ENCODE measurements at places on chromosomes 12 and 14.

DNA sequence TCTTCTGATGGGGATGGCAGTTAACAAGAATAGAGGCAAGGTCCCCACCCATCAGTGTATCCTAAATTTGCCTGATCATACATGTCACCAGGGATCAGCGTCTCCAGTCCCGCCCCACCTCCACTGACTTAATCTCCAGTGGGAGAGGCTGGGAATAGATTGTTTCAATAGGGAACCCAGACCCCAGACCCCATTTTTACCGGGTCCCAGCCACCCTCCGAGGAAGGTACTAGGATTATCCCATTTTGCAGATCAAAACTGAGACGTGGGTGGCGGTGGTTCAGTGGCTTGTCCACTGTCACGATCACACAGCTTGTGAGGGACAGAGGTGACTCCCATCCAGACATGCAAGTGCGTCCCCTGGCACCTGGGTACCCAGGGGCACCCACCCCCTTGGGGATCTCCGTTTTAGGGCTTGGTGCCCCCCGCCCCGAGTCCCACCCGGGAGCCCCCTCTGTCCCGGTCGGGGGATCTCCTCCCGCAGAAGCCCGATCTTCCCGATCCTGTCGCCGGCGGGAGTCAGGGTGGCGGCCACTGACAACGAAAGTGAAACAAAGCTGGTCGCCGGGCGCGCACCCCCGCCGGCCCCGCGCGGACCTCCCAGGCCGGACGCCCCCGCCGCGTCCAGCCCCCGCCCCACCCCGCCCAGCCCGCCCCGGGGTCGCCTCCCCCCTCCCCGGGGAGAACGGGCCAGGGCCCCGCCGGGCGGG, 523 bp downstream of the WSB2 start:
- no peaks in the 10 kb centered on the region for H3K36me3 ChIP-seq
- H3K4me3 ChIP-seq: peak overlapping the region; percentile 75
- H3K4me1 ChIP-seq: peaks cover 9% of the 10 kb centered on the region
- H3K27ac ChIP-seq: no peak overlapping the region
- no peaks in the 10 kb centered on the region for H3K27me3 ChIP-seq

DNA sequence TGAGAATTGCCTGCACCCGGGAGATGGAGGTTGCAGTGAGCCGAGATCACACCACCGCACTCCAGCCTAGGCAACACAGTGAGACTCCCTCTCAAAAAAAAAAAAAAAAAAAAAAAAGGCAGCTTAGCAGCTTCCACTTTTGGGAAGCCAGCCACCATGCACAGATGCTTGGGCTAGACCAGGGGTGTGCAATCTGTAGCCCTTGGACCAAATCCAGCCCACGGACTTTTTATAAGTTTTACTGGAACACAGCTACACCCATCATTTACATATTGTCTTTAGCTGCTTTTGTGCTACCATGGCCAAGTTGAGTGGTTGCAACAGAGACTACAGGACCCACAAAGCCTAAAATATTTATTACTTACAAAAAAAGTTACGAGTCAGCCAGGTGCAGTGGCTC, 6.7 kb downstream of the CIT start:
- H3K27me3 ChIP-seq: no peaks in the 10 kb centered on the region
- H3K36me3 ChIP-seq: peaks cover 95% of the 10 kb centered on the region
- H3K4me3 ChIP-seq: no peak overlapping the region
- no peak overlapping the region for H3K27ac ChIP-seq

- DNase-seq: no peak
- peak overlapping the region; percentile 82 for H3K4me3 ChIP-seq
- no peaks in the 10 kb centered on the region for H3K27me3 ChIP-seq
- peaks cover 1% of the 10 kb centered on the region for H3K4me1 ChIP-seq
- H3K36me3 ChIP-seq: peaks cover 6% of the 10 kb centered on the region
Measured at GRCh38 chr12:14802721-14803010, 612 bp downstream of the WBP11 start.

- H3K36me3 ChIP-seq: no peaks in the 10 kb centered on the region
- H3K4me3 ChIP-seq: no peak overlapping the region
- no peaks in the 10 kb centered on the region for H3K27me3 ChIP-seq
Measured at GRCh38 chr14:73428353-73428824, 30.0 kb downstream of the NUMB start.

GRCh38 chr12:979349-979748, 11.7 kb upstream of the ERC1 start:
- no peaks in the 10 kb centered on the region for H3K36me3 ChIP-seq
- no peak for DNase-seq
- no peak overlapping the region for H3K4me3 ChIP-seq
- H3K27ac ChIP-seq: no peak overlapping the region

DNA sequence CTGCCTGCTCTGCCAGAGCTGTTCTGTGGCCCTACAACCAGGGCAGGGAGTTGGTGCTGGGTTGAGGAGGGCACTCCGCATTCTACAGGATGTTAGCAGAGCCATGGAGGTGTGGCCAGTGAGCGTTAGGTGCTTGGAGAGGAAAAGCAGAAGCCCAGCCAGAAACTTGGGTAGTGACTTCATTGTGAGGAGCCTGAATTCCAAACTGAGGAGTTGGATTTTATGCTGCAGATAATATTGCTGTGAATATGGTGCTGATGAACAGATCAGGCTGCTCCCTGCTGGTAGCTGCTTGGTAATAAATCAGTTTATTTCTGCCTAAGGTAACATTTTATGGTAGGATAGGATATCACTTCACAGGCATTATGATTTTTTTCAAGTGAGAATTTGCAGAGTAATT, 7.1 kb upstream of the CCDC175 start:
- H3K27ac ChIP-seq: peak overlapping the region; percentile 6
- H3K4me1 ChIP-seq: peaks cover 12% of the 10 kb centered on the region

DNA sequence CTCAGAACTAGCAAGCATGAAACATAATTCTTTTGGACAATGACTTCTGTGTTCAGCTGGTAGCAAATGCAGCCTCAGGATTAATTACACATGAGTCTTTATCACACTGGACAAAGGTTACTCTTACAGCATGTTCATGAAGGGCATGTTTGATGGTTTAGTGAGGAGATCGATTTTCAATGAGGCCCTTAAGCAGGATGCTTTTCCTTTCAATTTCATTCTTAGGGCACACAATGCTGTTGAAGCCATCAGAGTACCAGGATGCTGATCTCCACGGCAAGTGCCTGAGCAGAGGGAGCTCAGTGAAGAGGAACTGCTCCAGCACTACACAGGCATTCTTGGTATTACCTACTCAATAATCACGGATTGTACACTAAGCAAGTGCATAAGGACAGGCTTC, 542.0 kb downstream of the SNAPC1 start:
- H3K4me3 ChIP-seq: no peak overlapping the region
- H3K36me3 ChIP-seq: no peaks in the 10 kb centered on the region
- H3K27me3 ChIP-seq: no peaks in the 10 kb centered on the region
- peaks cover 3% of the 10 kb centered on the region for H3K4me1 ChIP-seq
- DNase-seq: no peak

GRCh38 chr12:25896981-25897380, 61.5 kb upstream of the RASSF8 start:
- no peak overlapping the region for H3K4me3 ChIP-seq
- no peak overlapping the region for H3K27ac ChIP-seq
- H3K4me1 ChIP-seq: no peaks in the 10 kb centered on the region
- no peaks in the 10 kb centered on the region for H3K27me3 ChIP-seq

GRCh38 chr14:50059763-50060616, 56.4 kb downstream of the VCPKMT start:
- no peaks in the 10 kb centered on the region for H3K27me3 ChIP-seq
- H3K36me3 ChIP-seq: no peaks in the 10 kb centered on the region
- H3K4me3 ChIP-seq: no peak overlapping the region
- H3K4me1 ChIP-seq: peaks cover 11% of the 10 kb centered on the region
- no peak for DNase-seq

GRCh38 chr12:132858718-132859266, 28.6 kb downstream of the CHFR start:
- H3K4me1 ChIP-seq: no peaks in the 10 kb centered on the region
- no peak for DNase-seq
- no peak overlapping the region for H3K27ac ChIP-seq
- no peaks in the 10 kb centered on the region for H3K27me3 ChIP-seq

DNA sequence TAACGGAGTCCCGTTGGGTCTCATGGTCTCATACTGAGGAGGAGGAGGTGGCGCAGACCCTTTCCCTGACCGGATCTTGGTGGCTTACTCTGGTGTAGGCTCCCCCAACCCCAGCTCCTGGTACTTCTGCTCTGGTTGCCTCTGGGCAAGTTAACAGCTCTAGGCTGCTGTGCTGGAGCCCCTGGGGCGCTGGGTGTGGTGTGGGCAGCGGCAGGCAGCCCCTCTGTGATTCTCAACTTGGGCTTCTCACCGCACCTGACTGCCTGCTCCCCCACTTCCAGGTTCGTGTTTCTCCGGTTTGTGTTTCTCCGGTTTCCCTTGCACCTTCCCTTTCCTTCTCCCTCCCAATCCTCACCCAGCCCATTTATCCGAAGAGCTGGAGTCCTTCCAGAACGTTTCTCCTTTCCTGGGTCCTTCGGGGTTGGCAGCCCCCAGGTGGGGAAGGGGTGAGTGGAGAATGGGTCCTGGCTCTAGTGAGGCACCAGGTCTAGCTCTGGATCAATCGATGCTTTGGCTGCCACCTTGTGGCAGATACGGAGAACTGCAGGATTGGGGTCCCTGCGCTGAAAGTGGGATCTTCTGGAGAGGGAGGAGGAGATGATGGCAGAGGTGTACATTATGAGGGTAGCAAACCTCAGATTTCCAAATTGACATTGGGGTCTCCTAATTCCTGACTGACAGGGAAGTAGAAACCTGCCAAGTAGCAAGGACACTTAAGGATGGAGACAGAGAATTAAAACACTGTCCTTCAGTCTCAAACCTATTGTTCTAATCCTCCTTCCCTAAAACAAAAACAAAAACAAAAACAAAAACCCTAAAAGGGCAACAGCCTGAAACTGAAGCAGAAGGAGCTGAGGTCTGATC, 8.3 kb downstream of the CISTR start:
- H3K27me3 ChIP-seq: peaks cover 85% of the 10 kb centered on the region
- no peak overlapping the region for H3K27ac ChIP-seq
- no peak overlapping the region for H3K4me3 ChIP-seq
- H3K36me3 ChIP-seq: no peaks in the 10 kb centered on the region
- peak; percentile 85 for DNase-seq

GRCh38 chr12:25422241-25422640, 130.8 kb downstream of the LMNTD1 start:
- DNase-seq: no peak
- no peaks in the 10 kb centered on the region for H3K27me3 ChIP-seq
- no peak overlapping the region for H3K27ac ChIP-seq
- no peaks in the 10 kb centered on the region for H3K4me1 ChIP-seq
- no peaks in the 10 kb centered on the region for H3K36me3 ChIP-seq

DNA sequence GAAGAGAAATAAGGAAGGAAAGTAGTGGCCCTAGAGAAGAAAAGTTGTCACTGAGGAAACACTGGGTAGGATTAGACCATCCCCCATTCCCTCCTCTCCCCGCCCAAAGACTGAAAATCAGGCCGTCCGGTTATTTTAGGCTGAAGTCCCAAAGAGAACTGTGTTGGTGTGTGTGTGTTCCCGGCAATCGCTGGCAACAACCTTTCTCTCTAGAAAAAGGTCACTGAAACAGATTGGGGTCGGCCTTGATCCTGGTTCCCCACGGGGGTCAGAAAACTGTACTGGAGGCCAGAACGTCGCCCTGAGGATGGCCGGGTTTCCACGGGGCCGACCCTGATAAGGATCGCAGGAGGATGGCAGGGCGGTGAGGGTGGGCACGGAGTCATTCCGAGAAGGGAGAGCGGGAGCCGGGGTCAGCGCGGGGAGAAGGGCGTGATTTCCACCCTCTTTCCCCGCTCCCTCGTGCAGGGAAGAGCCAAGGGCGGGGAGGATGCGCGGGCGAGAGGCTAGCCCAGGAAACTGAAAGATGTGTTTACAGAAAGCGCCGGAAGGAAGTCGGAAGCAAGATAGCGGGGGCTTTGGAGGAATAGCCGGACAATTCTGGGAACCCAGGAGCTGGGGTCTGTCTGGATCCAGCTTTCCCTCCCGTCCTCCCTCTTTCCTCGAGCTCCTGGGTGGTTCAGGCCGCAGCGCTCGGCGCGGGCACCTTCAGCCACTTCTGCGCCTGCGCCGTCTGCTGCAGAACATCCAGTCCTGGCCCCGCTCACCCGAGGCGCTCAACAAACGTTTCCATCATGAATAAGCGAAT, 25.3 kb upstream of the SPTLC2 start:
- no peaks in the 10 kb centered on the region for H3K4me1 ChIP-seq
- H3K27ac ChIP-seq: no peak overlapping the region
- DNase-seq: no peak
- H3K27me3 ChIP-seq: no peaks in the 10 kb centered on the region
- H3K36me3 ChIP-seq: no peaks in the 10 kb centered on the region

DNA sequence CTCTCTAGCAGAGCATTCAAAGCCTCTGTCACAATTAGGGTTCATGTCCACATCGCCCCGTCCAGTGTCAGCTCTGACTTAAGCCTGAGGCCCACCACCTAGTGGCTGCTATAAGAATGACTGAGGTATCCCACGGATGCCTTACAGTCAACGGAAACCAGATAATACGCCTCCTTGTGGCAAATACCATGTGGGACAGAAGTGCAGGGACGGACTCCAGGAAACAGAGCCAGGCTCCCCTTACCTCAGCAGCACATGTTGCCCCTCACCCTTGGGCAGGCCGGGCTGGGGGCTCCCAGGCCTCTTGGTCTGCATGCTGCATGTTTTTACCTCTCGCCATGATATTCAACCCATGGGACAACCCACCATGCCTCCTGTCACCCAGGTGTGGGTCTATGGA, 86.3 kb downstream of the VWF start:
- peaks cover 4% of the 10 kb centered on the region for H3K27me3 ChIP-seq
- no peak overlapping the region for H3K4me3 ChIP-seq
- DNase-seq: peak; percentile 69
- H3K27ac ChIP-seq: no peak overlapping the region
- no peaks in the 10 kb centered on the region for H3K4me1 ChIP-seq

DNA sequence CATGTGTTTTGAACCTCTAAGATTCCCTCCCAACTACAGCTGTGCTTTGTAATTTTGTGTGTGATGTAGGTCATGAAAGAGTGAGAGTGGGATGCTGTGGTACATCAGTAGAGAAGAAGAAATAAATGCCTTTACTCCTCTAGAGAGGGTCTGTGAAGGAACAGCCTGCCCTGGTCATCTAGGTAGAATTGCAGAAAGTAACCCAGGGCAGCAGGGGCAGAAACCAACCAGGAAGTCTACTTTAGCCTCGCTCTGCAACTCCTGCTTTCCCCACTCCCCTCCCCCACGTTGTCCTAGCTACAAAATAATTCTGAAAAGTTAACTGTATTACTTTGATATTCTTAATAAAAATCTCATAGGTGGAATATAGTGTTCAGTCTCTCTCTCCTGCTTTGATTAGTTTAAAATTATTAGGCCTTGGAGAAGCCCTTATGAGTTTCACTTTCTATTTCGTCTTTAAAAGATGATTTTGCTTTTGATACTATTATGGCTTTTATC, 7.5 kb downstream of the TBK1 start:
- no peaks in the 10 kb centered on the region for H3K36me3 ChIP-seq
- no peak overlapping the region for H3K4me3 ChIP-seq
- DNase-seq: no peak

Measured in neuronal stem cell (in vitro differentiated cells).